D721Med (cell line): ENCODE measurements at places on chromosomes 1 and 21.

GRCh38 chr1:224381880-224382548 lies 25.3 kb downstream of the CNIH4 start:
- DNase-seq = no peak

DNA sequence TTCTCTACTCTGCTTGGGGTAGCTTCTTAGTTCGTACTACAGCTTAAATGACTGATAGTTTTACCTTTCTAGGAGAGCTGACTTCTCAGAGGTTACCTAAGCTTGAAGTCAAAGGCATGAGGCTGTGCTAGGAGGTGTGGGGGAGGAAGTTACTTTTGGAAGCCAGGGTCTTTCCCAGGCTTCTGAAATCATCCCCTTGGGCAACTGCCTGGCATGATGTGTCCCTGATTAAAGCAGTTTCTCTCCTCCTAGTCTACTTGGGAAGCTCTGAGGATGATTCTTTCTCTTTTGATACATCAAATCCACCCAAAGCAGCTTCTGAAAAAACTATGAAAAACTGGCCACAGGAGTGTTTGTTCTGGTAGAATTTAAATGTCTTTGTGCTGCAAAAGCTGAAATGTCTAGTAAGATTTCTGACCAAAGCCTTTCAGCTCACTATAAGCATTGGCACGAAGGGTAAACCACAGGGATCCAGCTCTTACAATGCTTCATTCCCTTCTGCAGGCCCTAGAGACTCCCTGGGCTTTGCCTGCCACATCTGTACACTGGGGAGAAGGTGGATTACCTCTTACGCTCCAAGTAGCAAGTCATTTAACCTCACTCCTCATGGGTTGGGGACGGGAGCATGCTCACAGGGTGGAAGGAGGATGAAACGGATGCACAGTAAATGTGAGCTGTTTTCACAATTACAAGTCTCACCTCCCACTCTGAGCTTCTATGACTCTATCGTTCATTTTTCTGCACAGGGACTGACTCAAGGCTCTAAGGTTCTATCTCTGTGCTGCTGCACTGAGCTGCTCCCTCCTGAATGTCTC lies 59.6 kb downstream of the RUNX1 start:
- DNase-seq = no peak

DNA sequence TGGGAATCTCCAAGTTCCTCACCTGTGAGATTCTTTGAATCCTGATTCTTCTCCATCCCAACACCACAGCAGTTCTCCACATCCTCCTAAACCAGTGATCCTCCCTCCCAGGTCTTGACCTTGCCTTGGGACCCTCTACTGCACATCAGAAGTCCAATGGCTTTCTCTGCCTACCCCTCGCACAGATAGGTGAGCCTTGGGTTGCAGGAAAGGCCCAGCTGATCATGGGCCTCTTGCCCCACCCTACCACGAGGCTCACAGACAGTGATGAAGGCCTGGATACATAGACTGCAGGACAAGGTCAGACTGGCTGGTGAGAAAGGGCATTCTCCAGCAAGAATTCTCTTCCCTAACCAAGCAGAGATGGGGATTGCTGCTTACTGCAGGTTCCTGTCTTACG lies 825 bp downstream of the FABP3 start:
- no peak for DNase-seq

- no peak for DNase-seq
Measured at GRCh38 chr1:167499664-167500101, 18.6 kb downstream of the CD247 start.

DNA sequence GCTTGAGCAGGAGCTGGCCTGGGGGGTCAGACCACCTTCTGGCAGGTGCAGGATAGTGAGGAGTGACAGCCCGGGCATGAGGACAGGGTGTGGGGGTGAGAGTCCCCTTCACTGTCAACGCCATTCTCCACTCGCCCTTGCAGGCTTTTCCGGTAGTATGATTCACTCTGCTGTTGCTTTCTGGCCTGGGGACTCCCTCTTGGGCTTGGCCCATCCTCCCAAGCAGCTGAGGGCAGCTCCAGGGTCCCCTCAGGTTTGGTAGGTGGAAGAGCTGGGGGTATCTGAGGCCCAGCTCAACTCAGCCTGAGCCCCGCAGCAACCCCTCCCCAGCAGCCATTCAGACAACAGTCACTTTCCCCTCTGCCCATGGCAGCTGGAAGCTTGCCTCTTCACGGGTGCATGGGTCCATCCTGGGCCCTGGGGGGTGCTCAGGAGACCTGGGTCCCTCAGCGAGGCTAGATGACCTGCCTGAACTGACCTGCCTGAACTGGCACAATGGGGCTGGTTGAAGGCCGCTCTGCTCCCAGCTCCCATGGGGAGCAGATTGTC lies 1.3 kb downstream of the CLDN19 start:
- no peak for DNase-seq

DNA sequence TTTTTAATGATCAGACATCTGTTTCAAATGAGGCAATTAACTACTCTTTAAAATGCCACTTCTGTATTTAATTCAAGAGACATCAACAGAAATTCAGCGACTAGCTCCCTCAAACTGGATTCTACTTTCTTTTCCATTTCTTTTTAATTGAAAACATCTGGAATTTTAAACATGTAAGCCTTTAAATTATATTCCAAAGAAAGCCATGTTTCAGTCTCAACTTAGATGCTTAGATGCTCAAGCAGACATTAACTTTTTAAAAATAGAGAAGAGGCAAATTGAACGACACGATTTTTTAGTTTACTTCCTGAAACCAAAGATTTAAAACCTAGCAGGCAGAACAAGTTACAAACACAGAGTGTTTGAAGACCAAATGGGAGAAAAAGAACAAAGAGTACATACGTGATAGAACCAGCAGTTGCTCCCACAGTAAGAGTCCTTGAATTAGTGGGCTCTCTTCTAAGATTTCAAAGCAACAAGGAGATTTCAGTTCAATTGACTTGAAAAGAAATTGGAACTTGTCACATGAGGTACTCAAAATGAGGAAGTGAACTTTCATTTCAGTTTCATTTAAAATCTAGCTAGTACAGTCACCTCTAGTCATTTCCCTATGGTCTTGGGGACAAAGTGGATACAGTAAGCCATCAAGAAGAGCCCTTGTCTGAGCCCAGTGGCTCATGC lies at the start of gene CTSS:
CTSS (minus strand) TSS at position 483 of the 681 bp plus-strand sequence. CDS start 1,015 bp downstream, outside the sequence.
- DNase-seq = no peak

GRCh38 chr21:40505244-40505643 lies 341.7 kb downstream of the DSCAM start:
- no peak for DNase-seq

- no peak for DNase-seq
Measured at GRCh38 chr21:35868005-35868868, 192.1 kb downstream of the SETD4 start.

- no peak for DNase-seq
Measured at GRCh38 chr1:213995603-213996002, 7.8 kb downstream of the PROX1 start.

DNA sequence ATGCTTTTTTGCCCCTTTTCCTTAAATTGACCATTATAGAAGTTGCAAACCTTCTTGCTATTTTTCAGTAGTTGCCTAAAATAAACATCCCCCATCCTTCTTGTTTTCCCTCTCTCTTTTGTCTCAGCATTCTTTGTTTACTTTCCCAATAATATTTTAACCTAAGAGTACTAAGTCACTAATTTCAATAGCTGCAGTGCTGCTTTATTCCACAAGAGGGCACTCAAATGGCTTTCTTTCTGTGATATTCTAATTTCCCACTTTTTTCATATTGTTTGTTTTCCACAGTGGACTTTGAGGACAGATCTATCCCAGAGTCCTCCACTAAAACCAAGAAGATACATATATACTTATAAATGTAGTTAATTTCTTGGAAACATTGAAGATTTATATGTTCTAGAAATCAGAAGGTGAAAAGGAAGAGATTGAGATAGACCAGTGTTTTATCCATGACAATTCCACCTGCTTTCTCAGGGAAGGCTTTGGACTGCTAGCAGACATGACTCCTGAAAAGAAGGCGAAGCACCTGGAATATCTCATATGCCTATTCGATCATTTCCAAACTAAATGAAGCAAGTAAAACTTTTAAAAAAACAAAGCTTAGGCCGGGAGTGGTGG lies 104.8 kb upstream of the GRIK1 start:
- no peak for DNase-seq

GRCh38 chr1:36372617-36373016 lies 13.1 kb downstream of the STK40 start:
- DNase-seq = no peak

- no peak for DNase-seq
Measured at GRCh38 chr21:21731626-21732025, 733.4 kb downstream of the NCAM2 start.

- no peak for DNase-seq
Measured at GRCh38 chr1:15090373-15090772, 63.2 kb upstream of the TMEM51 start.

DNA sequence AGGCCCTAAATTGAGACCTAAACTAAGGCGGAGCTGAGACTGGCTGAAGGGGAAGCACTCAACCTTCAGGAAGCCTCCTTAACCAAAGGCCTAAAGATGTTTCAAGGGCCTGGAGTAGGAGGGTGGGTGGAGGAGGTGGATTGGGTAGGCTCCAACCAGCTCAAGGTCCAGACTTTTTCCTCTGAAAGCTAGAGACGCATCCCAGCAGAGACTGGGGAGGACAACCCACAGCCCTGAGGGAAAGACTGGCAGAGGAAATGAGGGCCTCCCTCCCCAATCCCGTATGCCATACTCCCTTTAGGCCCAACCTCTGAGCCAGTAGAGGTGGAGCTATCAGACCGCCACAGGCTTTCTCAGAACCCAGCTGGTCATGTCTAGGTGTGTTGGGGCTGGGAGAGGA lies 1.1 kb downstream of the ECM1 start:
- DNase-seq = no peak
